Umbilical cord (tissue), 2 donors: ENCODE measurements at places on chromosomes 4 and X. TPM values are rescaled to one million over a fixed set of nuclear protein-coding genes. Genes with fewer than 3 reads are reported as not detected.

The NHSL2 gene
- total RNA-seq = 25.3 TPM

The LUZP4 gene
- 5.1 TPM for total RNA-seq

The ERCC6L gene
- 2.2 TPM for total RNA-seq

The MCF2 gene
- total RNA-seq = 4.8 TPM

The TMEM150C gene
- 4.3 TPM for total RNA-seq

The NEK1 gene
- total RNA-seq = 23.4 TPM
